ENCODE measurements at places on chromosomes 1 and 21.
A peak's percentile ranks its signal among the peaks of the same experiment; 100 is the strongest.

GRCh38 chr21:17270229-17270628 is 242.6 kb upstream of the CXADR start:
- no peak for DNase-seq

DNA sequence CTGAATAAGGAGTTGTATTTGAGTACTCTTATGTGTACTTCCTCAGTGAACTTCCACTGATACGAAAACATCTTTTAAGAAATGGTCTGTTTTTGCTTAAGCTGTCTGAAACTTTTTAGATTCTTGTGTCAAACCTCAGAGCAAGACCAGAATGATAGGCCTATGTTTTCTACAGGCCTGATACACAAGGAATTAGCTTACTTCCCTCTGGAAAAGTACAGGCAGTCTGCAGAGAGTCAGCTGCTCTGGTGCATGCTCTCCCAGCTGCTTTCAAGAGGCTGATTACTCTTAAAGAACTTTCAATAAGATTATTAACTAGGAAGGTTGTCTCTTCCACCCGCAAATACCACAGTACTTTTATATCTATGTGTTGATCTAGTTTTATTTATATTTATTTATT is 9.5 kb downstream of the SNX27 start:
- DNase-seq, result no peak

- DNase-seq, result peak; percentile 60
These were observed 20.6 kb upstream of the PPM1J start for GRCh38 chr1:112735752-112736151.

DNA sequence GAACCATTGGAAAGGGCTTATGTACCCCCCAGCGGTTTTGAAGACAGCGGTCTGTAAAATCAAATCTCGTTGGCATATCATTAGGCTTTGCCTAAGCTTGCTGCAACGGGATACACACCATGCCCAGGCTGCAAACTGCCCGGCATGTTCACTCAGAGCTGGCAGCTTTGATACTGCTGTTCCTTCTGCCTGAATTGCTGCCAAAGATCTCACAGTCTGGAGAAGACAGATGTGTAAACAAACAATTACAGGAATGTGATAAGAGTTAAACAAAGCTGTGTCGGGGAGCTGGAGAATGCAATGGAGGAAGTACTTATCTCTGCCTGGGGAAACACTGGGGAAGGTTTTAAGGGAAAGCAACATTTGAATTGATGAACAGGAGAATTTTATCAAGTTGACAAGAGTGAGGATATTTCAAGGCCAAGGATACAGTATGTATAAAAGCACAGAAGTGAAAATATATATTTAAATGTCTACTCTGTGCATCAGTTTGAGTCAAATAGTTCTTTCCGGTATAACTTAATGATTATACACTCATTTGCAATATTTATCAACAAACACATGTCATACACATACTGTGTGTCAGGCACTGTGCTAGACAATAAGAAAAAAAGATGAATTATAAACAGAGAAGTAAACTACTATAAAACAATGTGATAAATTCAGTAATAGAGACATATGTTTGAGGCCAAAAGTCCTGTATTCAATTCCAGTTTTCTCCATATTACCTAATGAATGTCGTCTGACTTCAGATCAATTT is 29.9 kb downstream of the CHML start:
- no peak for DNase-seq

DNA sequence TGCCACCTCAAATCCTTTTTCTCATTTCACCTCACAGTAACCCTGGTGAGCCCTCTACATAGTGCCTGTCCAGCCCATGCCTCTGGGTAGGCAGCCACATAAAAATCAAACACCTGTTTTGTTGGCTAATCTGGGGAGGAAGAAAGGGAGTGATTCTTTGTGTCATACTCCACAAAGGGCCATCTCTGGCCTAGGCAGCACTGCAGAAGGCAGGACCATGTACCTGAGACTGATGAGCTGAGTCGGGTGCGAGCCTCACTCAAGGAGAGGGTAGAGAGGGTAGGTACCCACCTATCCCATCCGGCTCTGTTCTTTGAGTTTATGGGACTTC is 7.8 kb downstream of the TUFT1 start:
- DNase-seq, result no peak

DNA sequence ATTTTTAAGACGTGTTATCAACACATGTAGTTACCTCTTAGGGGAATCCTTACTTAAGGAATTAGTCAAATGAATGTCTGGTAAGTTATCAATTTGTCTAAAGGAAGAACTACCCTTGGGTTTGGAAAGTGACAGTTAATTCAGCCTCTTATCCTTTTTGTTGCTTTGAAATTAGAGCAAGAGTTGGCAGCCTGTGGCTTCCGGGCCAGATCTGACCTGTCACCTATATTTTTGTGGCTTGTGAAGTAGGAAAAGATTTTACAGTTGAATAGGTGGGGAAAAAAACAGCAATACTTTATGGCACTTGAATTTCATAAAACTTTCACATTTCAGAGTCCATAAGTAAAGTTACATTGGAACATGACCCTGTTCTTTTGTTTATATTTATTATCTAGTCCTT is 5.5 kb downstream of the MRPS6 start:
- no peak for DNase-seq

GRCh38 chr1:125087691-125088090 is 3902.9 kb downstream of the SRGAP2C start:
- DNase-seq, result no peak

DNA sequence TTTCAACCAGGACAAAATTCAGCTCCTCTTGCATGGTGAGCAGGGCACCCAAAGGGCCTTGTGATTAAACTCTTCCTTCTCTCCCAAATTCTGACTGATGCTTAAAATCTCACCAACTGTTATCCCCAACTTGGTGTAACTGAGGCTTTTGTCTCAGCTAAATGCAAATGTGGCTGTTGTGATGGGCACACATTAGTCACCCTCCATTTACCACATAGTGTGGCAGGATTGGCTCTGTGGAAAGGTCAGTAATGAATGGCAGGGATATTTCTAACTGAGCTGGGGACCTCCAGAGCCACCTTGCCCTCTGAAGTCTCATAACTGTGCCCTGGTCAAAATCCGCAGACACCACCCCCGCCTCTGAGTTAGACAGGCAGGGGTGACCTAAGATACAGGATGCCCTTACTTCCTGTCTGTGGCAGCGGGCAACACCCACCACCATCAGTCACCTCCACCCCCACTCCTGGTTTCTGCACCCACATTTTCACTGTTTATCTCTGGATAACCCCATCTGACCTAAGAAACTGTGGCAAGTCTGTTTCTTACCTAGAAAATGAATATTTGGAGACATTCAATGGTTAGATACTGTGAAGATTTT is 25.4 kb upstream of the RGS16 start:
- DNase-seq, result no peak

- DNase-seq, result peak; percentile 93
These were observed at the start of gene B4GALT2 for GRCh38 chr1:43978551-43979260. Gene B4GALT2 (plus strand): TSS chr1:43979210. CDS start chr1:43981161, 1,951 bp downstream.

GRCh38 chr21:38849776-38850175 is 44.0 kb downstream of the ETS2 start:
- no peak for DNase-seq

GRCh38 chr1:30756545-30757351 is 826 bp downstream of the LAPTM5 start:
- peak; percentile 53 for DNase-seq

DNA sequence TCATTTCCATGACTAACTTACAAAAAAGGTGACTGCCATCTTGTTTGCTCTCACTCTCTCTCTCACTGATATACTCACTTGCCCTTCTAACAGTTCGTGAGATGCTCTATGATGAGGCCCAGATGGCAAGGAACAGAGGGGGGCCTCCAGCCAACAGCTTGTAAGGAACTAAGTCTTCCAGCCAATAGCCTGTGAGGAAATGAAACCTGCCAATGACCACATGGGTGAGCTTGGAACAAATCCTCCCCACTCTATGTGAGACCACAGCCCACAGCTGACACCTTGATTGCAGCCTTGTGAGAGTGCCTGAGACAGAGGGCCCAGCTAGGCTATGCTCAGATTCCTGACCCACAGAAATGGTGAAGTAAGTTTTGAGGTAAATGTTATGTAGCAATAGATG is 153.7 kb downstream of the HHIPL2 start:
- no peak for DNase-seq

DNA sequence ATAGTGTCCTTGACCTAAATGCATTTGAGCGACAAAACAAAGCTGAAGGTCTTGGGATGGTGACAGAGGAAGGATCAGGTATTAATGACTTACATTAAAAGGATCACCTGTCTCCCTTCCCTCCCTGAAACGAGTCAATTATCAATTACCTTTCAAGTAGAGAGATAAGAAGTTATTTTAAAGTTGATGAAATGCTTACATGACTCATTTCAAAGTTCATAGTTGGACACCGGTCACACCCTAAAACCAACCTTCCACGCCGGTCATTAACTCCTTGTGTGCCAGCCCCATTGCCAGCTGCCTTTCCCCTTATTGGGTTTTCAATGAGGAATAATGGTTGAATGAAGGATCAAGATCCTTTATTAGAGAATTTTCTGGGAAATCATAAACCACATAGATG is 129.8 kb downstream of the ZP4 start:
- no peak for DNase-seq

GRCh38 chr1:100461222-100461621 is 76.7 kb upstream of the GPR88 start:
- no peak for DNase-seq

- DNase-seq, result no peak
These were observed 29.6 kb upstream of the WASF2 start for GRCh38 chr1:27519331-27520258.

DNA sequence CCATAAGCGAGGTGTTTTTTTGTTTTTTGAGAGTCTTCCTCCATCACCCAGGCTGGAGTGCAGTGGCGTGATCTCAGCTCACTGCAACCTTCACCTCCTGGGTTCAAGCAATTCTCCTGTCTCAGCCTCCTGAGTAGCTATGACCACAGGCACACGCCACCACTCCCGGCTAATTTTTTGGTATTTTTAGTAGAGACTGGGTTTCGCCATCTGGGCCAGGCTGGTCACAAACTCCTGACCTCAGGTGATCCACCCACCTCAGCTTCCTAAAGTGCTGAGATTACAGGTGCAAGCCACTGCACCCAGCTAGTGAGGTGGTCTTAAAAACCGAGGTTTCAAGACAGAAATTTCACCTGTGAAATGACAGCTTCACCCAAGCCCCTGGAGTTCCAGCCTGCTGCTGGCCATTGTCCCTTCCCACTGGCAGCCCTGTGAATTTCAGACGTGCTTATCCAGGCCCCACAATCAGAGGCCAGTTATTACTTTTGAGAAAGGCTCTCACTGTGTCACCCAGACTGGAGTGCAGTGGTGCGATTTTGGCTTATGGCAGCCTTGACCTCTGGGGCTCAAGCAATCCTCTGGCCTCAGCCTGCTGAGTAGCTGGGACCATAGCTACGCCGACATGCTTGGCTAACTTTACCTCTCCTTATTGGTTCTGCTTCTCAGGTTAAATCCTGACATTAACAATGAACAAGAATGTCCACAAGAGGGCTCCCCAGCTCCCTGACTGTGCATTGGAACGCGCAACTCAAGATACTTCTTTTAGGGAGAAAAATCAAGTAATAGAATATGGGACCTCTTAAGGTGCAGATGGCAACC is 19.4 kb downstream of the ENO1 start:
- no peak for DNase-seq

DNA sequence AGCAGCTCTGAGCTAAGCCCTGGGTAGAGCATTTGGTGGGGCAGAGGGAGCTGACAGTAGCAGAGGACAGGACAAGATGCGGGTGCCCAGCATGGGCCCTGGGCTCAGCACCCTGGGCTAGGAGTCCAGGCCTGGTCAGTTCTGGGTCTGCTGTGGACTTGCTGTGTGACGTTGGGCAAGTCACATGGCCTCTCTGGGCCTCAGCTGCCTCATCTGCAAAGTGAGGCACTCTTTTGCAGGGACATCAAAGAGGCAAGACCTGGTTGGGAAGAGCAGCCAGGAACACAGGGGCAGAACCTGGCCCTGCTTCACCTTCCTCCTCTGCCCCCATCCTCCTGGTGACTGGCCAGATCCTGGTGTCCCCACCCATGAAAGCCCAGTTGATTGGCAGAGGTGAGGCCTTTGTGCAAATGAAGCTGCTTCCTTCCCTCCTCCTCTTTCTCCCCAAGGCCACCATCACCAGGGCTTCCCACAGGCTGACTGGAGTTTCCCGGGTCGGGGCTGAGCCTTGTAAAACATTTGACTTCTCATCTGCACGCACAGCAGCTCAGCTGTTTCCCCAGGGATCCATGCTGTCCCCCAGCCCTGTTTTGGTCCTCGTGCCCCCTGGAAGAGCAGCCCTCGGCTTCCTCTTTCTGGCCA is 350.5 kb downstream of the MATN1 start:
- DNase-seq, result no peak

DNA sequence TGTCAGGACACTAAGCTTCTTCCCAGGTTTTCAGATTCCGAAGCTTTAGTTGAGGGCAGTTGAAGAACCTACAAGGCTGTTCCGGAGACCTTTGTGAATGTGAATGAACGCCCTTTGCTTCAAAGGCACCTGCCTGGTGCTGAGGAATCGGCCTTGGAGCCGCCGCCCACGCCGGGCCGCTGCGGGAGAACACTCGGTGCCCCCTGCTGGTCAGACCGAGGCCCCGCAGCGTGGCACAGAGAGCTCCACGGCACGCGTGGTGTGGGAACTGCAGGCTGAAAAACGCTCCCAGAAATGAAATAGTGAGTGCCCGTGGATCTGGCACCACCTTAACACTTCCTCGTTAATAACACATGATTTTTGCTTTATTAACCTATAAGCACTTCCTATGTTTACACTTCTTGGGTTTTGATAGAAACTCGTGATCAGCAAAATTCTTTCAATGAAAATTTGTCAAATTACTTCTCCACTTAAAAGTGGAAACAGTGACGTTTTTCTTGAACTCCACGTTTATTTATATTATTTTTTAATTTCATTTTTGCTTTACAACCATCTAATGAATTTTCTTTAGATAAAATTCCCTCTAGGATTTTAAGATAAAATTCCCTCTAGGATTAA is 460.6 kb downstream of the DSCAM start:
- no peak for DNase-seq

- no peak for DNase-seq
These were observed 7.9 kb downstream of the USP1 start for GRCh38 chr1:62444701-62445100.

GRCh38 chr1:162236201-162236600 is 140.5 kb downstream of the SPATA46 start:
- DNase-seq, result no peak

DNA sequence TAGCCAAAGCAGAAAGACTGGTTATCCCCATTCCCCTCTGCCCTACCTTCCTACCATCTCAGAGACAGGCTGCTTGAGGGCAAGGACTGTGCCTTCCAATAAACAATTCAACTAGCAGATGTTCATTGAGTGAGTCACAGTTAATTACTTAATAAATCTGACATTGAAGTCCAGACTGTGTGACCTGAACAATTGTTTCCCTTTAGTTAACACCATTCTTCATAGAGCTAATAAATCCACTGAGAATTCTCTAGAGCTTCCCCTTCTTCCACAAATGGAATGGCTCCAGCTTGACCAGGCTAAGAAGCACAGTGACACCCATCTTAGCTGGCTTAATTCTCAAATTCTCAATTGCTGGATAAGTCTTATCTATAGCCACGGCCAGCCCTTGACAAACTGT is 61.9 kb upstream of the GJA5 start:
- no peak for DNase-seq

Measured in 8988T (cell line).